ENCODE measurements at places on chromosomes 2 and 18. TPM values are rescaled to one million over a fixed set of nuclear protein-coding genes. Genes with fewer than 3 reads are reported as not detected.
A peak's percentile ranks its signal among the peaks of the same experiment; 100 is the strongest.

PXDN gene
- polyA plus RNA-seq, result 155 TPM

ACMSD gene
- polyA plus RNA-seq, result 36.4 TPM

ALS2 gene
- 28.0 TPM for polyA plus RNA-seq

SPDYA gene
- polyA plus RNA-seq, result 5.0 TPM

GYPC gene
- 52.2 TPM for polyA plus RNA-seq

FAP gene
- 11.1 TPM for polyA plus RNA-seq

ELOA2 gene
- 0.13 TPM for polyA plus RNA-seq

GRCh38 chr2:188077757-188078156 lies 213.9 kb upstream of the GULP1 start:
- no peak for DNase-seq

DNA sequence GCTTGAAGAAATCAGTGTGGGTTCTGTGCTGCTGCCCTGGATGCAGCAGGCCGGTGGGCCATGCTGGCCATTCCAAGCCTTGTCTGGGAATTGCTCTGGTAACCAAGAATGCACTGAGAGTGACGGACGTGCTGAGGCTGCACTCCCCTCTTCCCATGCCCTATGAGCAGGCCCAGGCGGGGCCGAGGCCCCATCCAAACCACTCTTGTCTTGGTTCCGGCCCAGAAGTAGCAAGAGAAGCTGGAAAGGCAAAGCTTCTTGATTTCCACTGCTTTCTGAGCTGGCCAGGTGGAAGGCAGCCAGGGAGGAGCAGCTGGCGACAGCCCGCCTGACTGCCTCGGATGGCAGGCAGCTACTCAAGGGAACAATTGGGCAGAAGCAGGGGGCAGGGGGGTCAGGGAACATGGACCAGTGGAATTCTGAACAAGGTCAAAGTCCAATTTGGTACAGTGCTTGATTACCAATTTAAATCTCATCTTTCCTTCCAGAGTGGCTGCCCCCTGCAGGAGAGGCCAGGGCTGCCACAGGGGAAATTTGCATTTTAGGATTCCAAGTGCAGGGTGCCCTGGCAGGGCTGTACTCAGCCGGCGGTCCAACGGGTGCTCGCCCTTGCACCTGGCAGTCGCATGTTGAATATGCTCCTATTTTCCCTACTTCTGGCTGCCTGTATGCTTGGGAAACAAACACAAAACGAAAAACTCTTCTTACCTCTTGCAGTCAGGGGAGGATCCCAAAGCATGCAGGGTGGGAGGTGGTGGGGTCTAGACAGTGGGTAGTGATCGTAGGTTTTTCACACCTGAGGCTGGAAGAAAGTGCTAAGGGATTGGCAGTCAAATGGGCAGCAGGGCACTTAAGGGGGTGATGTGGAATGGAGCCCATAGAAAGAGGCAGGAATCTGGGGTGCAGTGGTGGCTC lies 67.3 kb downstream of the LIPG start:
- DNase-seq, result no peak

DNA sequence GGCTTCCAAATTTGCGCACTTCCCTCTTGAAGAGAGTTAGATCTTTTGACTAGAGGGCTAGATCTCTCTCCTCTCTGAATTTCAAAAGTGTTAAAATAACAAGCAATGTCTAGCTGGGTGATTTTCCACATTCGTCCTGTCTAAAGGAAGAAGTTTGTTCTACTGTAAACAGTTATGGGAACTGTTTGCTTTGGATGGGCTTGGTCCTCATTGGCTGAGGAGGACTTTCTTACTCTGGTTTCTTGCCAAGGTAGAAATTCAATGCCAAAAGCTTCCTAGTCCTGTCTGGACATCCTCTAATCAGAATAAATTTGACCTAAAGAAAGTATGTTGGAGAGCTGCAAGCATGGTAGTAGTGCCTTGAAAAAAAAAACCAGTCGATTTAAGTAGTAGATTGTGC lies 47.4 kb upstream of the RAPH1 start:
- no peak for DNase-seq

GRCh38 chr2:71583876-71584275 lies 130.5 kb downstream of the DYSF start:
- DNase-seq, result no peak

GRCh38 chr18:3444296-3444695 lies 5.7 kb upstream of the TGIF1 start:
- DNase-seq, result no peak

DNA sequence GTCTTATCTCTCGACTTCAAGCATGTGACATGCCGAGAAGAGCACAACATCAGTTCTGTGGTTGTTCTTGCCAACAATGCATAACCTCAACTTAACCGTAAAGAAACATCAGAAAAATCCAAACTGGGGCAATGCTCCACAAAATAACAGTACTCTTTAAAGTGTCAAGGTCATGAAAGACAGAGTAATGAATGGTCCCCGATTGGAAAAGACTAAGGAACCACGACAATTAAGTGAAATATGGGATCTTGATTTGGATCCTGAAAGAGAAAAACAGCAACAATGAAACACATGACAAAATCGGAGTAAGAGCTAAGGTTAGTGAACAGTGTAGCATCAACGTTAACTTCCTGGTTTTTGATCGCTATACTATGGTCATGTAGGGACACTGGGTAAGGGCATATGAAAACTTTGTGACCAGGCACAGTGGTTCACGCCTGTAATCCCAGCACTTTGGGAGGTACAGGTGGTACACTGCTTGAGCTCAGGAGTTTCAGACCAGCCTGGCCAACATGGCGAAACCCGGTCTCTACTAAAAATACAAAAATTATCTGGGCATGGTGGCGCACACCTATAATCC lies 55.2 kb downstream of the UNC50 start:
- no peak for DNase-seq

DNA sequence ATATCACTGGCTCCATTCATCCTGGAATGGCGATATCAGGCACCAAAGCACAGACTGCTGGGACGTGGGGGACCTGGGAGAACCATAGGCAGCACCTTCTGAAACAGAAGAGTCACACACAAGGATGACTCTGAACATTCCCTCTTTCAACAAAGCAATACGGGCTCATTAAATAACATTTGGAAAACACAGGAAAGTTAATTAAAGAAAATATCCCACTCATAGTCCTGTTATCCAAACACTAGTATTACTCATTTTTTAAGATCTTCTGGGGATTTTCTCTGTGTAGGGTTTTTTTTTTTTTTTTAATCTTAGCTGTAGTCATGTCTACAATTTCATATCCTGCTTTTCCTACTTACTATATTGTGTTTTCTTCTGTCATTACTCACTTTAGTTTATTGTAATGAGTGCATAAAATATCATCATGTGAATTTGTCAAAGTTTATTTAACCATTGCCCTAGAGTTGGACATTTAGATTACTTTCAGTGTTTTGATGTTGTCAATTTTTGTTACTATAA lies 70.0 kb upstream of the SP3 start:
- DNase-seq, result no peak

DNA sequence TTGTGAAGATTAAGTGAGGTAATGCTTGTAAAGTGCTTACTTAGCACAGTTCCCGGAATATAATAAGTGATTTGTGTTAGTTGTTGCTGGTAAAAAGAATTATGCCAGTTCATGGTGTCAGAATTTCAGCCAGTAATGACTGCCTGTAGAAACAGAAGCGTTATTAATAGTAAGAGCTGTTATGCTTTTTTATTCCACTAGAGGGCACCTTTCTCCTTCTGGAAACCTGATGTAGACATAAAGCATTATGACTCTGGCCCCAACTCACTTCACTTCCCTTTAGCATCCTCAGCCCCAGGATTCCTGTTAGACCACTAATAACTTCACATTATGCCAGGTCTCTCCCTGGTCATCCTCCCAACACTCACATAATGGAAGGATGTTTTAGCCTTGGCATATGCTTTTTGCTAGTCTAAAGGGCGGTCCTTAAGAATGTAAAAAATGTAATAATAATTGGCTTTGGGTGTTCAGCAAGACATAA lies 34.9 kb downstream of the C18orf54 start:
- DNase-seq, result peak; percentile 58

- DNase-seq, result no peak
Observed at GRCh38 chr2:202204855-202205254, 33.5 kb downstream of the SUMO1 start.

- no peak for DNase-seq
Observed at GRCh38 chr2:159795841-159796690, 1.9 kb downstream of the CD302 start.

DNA sequence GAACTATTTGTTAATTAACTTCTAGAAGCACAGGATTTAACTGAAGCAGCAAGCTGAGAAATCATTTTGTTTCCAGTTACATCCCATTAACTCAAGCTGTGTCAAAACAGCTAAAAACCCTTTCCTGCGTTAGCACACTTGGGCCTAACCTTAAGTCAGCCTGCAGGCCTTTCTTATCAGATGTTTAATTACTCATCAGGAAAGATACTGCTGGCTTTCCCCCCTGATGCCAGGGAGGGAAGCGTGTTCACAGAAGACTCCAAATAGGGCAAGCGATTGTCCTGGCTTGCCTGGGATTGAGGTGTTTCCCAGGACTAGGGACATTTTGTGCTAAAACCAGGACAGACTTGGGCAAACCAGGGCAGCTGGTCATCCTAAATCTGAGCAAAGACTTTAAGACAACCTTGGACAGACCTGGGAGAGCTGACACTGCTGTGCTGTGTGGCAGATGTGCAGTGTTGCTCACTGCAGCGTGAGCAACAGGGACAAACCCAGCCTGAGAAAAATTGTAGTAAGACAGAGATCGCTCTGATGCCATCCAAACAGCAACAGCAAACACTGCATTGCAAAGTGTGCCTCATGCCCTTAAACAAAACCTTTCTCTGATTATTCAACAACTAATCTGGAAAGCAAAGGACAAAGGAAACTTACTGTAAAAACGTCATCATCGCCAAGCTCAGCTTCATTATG lies 100.9 kb downstream of the SPRED2 start:
- no peak for DNase-seq

DNA sequence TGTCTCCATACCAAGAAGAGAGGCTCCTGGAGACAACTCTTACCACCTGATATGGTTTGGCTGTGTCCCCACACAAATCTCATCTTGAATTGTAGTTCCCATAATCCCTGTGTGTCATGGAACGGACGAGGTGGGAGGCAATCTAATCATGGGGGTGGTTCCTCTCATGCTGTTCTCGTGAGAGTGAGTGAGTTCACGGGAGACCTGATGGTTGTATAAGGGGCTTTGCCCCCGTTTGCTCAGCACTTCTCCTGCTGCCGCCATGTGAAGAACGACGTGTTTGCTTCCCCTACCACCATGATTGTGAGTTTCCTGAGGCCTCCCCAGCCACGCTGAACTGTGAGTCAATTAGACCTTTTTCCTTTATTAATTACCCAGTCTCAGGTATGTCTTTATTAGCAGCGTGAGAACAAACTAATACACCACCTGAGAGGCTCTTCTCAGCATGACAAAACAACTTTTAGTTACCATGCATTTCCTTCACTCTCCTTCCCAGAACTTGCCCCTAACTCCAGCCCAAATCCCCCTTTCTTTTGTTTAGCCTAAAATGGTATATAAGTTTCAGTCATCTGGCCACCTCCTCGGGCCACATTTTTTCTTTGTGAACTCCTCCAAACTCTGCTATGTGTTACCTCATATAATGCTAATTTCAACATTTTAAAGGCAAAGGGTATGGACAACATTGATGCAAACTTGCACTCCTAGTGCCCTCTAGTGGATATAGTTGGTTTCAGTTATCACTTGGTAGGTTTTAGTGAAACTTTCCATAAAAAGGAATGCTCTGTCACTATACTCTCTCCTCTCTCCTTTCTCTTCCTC lies 58.6 kb upstream of the SLC25A52 start:
- DNase-seq, result peak; percentile 21

DNA sequence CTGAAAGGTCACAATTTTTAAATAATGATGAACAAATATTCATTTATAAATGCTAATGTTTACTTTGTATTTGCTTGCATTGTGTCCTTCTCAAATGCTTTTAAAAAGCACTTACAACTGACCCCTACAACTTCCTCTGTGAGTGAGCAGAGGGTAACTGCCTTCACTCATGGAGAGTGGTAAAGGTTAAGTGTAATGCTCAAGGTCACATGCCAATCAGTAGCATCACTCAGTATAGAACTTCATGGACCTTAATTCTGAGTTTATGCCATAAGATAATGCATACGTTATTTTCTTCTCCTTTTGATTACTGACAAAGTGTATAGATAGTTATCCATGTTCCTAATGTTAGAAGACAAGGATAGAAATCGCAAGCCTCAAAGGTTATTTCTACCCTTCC lies 91.8 kb upstream of the SERTAD2 start:
- no peak for DNase-seq

Measured in left renal cortex interstitium (tissue), 4 donors.